Natural killer cell (primary cell): ENCODE measurements at places on chromosomes 7 and 10. TPM values are rescaled to one million over a fixed set of nuclear protein-coding genes. Genes with fewer than 3 reads are reported as not detected.

- peaks cover 64% of the 10 kb centered on the region for H3K36me3 ChIP-seq
- H3K27me3 ChIP-seq = no peaks in the 10 kb centered on the region
- no peaks in the 10 kb centered on the region for H3K4me1 ChIP-seq
- no peak for DNase-seq
- H3K27ac ChIP-seq = no peak overlapping the region
- no peak overlapping the region for H3K4me3 ChIP-seq
Observed at GRCh38 chr7:98998821-98999725, 120.7 kb downstream of the TRRAP start.

DNA sequence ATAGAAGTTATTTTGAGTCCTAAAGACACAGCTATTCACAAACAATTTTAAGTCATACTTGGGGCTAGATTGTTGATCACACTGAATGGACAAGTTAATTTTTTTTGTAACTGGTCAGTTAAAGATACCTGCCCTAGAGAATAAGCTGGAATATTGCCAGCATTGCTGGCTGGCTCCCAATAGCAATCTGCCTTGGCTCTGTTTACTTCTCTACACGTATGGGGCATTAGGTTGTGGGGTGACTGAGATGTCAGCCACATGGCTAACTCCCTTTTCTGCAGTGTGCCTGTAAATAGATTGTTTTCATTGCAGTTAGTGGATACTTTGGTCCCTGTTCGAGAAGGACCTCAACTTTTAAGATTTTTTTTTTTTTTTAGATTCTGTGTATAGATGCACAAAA is 128.2 kb downstream of the SEMA3E start:
- H3K27me3 ChIP-seq = no peaks in the 10 kb centered on the region
- H3K36me3 ChIP-seq = no peaks in the 10 kb centered on the region
- no peak for DNase-seq
- no peaks in the 10 kb centered on the region for H3K4me1 ChIP-seq
- H3K4me3 ChIP-seq = no peak overlapping the region

GRCh38 chr10:75431180-75432111 is at the start of gene LRMDA:
Gene LRMDA (plus strand): TSS chr10:75431624.
- H3K27me3 ChIP-seq = no peaks in the 10 kb centered on the region
- no peak for DNase-seq
- peaks cover 22% of the 10 kb centered on the region for H3K4me1 ChIP-seq
- no peaks in the 10 kb centered on the region for H3K36me3 ChIP-seq
- H3K27ac ChIP-seq = no peak within 1 kb of the TSS
- H3K4me3 ChIP-seq = peak within 1 kb of the TSS; percentile 42

DNA sequence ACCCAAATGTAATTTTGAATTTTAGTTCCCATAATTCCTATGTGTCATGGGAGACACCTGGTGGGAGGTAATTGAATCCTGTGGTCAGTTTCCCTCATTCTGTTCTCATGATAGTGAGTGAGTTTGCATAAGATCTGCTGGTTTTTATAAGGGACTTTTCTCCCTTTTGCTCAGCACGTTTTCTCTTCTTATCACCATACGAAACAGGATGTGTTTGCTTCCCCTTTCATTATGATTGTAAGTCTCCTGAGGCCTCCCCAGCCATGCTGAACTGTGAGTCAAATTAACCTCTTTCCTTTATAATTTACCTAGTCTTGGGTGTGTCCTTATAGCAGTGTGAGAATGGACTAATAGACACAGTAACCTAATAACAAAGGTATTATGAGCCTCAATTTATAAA is 36.1 kb upstream of the ZNF736 start:
- no peak overlapping the region for H3K4me3 ChIP-seq
- no peaks in the 10 kb centered on the region for H3K27me3 ChIP-seq
- H3K4me1 ChIP-seq = no peaks in the 10 kb centered on the region
- no peak for DNase-seq
- H3K27ac ChIP-seq = no peak overlapping the region

GRCh38 chr10:131070856-131071255 is 240.7 kb downstream of the TCERG1L start:
- no peaks in the 10 kb centered on the region for H3K36me3 ChIP-seq
- no peaks in the 10 kb centered on the region for H3K4me1 ChIP-seq
- no peak overlapping the region for H3K27ac ChIP-seq
- DNase-seq = no peak
- no peak overlapping the region for H3K4me3 ChIP-seq

DNA sequence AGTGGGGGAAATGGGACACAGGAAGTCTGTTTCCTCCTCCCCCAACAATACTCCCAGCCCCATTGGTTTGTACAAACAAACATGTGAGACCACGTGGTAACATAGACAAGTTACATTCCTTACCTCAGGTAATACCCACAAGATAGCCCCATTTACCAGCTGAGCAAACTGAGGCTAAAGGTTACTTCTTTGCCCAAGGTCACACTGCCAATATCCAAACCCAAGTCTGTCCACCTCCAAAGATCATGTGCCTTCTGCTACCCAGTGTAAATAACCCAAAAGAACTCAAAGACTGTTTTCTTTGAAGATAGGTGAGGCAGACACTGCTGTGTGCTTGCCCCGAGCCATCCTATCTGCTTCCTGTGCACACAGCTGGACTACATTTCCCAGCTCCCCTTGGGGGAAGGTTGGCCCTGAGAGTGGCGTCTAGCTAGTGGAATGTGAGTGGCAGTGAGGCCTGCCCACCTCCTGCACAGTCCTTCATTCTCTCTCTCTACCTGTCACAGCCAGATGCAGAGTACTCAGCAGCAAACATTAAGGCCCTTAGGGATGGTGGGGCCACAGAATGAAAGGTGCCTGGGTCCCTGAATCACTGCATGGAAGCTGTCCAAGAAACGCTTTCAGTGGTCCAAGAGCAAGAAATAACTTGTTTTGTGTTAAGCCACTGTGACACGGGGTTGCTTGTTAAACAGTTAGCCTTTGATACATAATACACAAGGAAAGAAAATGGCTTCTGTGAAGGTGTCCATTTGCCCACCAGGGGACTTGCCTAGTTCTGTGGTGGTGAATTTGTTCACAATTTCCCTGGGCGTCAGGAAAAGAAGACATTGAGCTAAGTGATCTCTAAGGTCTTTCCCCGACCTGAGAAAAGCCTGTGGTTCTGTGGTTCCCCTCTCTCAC is 257.7 kb upstream of the NFE2L3 start:
- H3K4me1 ChIP-seq = peaks cover 10% of the 10 kb centered on the region
- H3K27ac ChIP-seq = no peak overlapping the region
- DNase-seq = peak; percentile 58
- no peak overlapping the region for H3K4me3 ChIP-seq
- H3K36me3 ChIP-seq = no peaks in the 10 kb centered on the region

- no peak overlapping the region for H3K27ac ChIP-seq
- no peak overlapping the region for H3K4me3 ChIP-seq
- DNase-seq = no peak
- H3K36me3 ChIP-seq = no peaks in the 10 kb centered on the region
- H3K27me3 ChIP-seq = no peaks in the 10 kb centered on the region
Observed at GRCh38 chr10:64506963-64507362, 985.8 kb downstream of the REEP3 start.

DNA sequence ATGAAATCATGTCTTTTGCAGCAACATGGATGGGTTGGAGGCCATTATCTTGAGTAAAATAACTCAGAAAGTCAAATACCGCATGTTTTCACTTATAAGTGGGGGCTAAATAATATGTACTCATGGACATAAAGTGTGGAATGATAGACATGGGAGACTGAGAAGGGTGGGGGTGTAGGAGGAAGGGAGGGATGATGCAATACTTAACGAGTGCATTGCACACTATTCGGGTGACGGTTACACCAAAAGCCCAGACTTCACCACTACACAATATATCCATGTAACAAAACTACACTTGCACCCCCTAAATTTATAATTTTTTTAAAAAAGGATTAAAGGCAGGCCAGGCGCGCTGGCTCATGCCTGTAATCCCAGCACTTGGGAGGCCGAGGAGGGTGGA is 13.6 kb downstream of the LGI1 start:
- H3K4me1 ChIP-seq = no peaks in the 10 kb centered on the region
- H3K4me3 ChIP-seq = no peak overlapping the region
- H3K27me3 ChIP-seq = no peaks in the 10 kb centered on the region
- DNase-seq = no peak
- no peak overlapping the region for H3K27ac ChIP-seq
- H3K36me3 ChIP-seq = no peaks in the 10 kb centered on the region

DNA sequence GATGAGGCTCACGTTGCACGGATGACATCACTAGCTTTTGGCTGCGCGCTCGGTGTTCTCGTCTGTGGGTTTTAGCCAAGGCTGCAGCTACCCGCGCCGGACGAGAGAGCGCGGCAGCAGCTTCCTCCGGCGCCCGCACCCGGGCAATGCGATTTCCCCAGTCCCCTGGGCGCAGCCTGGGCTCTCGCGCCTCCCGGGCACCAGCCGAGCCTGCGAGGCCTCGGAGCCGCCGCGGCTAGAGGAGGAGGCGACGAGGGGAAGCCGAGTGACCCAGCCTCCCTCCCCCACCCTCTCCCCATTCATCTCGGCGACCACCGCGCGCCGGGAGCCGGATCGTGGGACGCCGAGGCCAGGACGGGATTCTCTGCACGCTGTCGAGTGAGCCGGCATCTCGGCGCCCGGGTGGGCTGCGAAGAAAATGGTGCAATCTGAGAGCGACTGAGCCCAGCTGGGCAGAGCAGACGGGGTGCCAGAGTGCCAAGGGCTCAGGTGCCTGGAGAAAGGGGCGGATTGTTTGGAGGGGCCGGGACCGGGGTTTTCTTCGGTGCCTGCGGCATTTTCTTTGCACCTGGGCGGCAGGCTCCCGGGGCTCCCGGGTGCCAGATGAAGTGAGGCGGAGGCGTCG is 1.2 kb upstream of the TMEM178B start:
- no peaks in the 10 kb centered on the region for H3K36me3 ChIP-seq
- peaks cover 35% of the 10 kb centered on the region for H3K27me3 ChIP-seq
- H3K27ac ChIP-seq = no peak overlapping the region
- DNase-seq = peak; percentile 40
- H3K4me1 ChIP-seq = peaks cover 32% of the 10 kb centered on the region

- H3K27ac ChIP-seq = no peak overlapping the region
- no peak for DNase-seq
- H3K36me3 ChIP-seq = no peaks in the 10 kb centered on the region
- H3K4me3 ChIP-seq = no peak overlapping the region
Observed at GRCh38 chr10:107747851-107748250, 583.3 kb upstream of the SORCS1 start.

DNA sequence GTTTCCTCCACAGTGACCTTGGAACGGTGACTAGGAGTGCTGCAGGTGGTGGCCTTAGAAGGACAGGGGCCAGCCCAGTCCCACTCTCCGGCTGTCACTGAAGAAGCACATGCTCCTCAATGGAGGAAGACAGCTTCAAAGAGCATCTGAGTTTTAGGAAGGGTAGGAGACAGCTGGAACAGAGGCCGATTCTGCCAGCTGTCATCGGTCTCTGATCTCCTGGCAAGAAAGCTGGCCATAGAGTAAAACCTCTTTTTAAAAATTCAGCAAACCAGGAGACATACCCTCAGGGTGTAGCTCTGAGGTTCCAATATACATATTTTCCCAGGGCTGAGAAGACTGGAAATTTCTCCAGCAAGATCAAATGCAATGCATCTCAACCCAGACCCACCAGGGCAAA is 55.9 kb downstream of the KCNMA1 start:
- no peaks in the 10 kb centered on the region for H3K27me3 ChIP-seq
- H3K36me3 ChIP-seq = no peaks in the 10 kb centered on the region
- peaks cover 10% of the 10 kb centered on the region for H3K4me1 ChIP-seq
- H3K4me3 ChIP-seq = no peak overlapping the region
- DNase-seq = no peak

GRCh38 chr10:127715249-127715648 is 21.7 kb upstream of the FOXI2 start:
- DNase-seq = no peak
- no peaks in the 10 kb centered on the region for H3K36me3 ChIP-seq
- H3K27ac ChIP-seq = no peak overlapping the region
- H3K4me3 ChIP-seq = no peak overlapping the region

DNA sequence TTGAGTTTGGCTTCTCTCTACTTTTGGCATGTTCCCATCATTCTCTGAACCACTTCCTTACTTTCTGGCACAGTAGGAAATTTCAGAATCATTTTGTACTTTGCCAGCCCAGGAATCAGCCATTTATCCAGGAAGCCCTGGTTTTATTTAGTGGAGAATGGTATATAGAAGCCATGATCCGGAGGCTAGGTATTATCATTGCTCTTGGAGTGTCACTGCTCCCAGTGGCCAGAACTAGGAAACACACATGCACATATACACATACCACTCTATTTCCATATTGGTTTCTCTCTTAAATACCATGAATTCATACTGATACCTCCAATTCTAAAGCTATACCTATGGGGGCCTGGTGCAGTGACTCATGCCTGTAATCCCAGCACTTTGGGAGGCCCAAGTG is 36.3 kb downstream of the SUFU start:
- H3K27me3 ChIP-seq = no peaks in the 10 kb centered on the region
- no peaks in the 10 kb centered on the region for H3K4me1 ChIP-seq
- H3K36me3 ChIP-seq = no peaks in the 10 kb centered on the region
- H3K4me3 ChIP-seq = no peak overlapping the region
- no peak overlapping the region for H3K27ac ChIP-seq

GRCh38 chr7:4277936-4278335 is 404.2 kb upstream of the FOXK1 start:
- H3K27ac ChIP-seq = no peak overlapping the region
- no peak overlapping the region for H3K4me3 ChIP-seq
- H3K36me3 ChIP-seq = no peaks in the 10 kb centered on the region
- DNase-seq = no peak
- no peaks in the 10 kb centered on the region for H3K4me1 ChIP-seq
- H3K27me3 ChIP-seq = no peaks in the 10 kb centered on the region

DNA sequence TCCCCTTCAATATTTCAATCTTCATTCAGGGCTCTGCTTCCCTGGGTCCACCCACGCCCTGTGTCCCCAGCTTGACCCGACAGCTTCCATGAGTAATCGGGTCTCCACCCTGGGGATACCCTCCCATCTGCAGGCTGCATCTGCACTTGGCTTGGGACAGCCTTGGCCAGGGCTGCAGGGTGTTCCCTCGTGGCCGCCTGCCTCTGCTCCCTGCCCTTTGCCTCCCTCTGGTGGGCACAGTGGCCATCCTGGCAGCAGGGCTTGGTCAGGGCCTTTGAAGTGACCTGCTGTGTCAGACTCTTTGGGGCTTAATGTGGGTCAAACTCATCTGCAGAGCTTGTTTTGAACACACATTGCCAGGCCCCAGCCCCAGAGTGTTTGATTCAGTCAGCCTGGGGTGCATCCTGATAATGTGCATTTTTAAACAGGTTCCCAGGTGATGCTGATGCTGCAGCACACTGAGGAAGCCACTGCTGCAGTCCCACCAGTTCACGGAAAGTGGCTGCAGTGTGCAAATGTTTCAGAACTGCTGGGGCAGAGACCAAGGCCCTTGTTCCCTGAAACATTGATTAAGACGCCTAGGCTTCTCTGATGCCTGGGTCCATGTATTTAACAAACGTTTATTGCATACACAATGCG is 80.7 kb upstream of the SEC61G start:
- H3K27ac ChIP-seq = no peak overlapping the region
- no peaks in the 10 kb centered on the region for H3K36me3 ChIP-seq
- no peak overlapping the region for H3K4me3 ChIP-seq
- DNase-seq = no peak
- H3K4me1 ChIP-seq = no peaks in the 10 kb centered on the region

- no peaks in the 10 kb centered on the region for H3K36me3 ChIP-seq
- no peaks in the 10 kb centered on the region for H3K27me3 ChIP-seq
- H3K4me1 ChIP-seq = no peaks in the 10 kb centered on the region
Observed at GRCh38 chr7:51113962-51114361, 202.6 kb downstream of the COBL start.

FAM25G gene
- total RNA-seq = not detected

ARPC1B gene
- 161 TPM for total RNA-seq

MUC12 gene
- total RNA-seq = 1.2 TPM

TCF7L2 gene
- total RNA-seq = 32.7 TPM

FAM25A gene
- not detected for total RNA-seq

FGFBP3 gene
- 2.9 TPM for total RNA-seq

SPDYE16 gene
- 1.4 TPM for total RNA-seq

TMEM176B gene
- 4.0 TPM for total RNA-seq
